Muscle of leg (tissue), 16 donors: ENCODE measurements at places on chromosomes 1 and 21. TPM values are rescaled to one million over a fixed set of nuclear protein-coding genes. Genes with fewer than 3 reads are reported as not detected.

SPRR2F gene
- polyA plus RNA-seq: not detected

- DNase-seq: no peak
These were observed 2.2 kb downstream of the VAMP4 start for GRCh38 chr1:171739656-171740055.

- peak; percentile 77 for DNase-seq
These were observed 102.3 kb downstream of the RPE65 start for GRCh38 chr1:68347415-68347814.

- DNase-seq: no peak
These were observed 76.8 kb downstream of the MAP3K7CL start for GRCh38 chr21:29207201-29207600.

NEK2 gene
- polyA plus RNA-seq: 7.0 TPM

DNA sequence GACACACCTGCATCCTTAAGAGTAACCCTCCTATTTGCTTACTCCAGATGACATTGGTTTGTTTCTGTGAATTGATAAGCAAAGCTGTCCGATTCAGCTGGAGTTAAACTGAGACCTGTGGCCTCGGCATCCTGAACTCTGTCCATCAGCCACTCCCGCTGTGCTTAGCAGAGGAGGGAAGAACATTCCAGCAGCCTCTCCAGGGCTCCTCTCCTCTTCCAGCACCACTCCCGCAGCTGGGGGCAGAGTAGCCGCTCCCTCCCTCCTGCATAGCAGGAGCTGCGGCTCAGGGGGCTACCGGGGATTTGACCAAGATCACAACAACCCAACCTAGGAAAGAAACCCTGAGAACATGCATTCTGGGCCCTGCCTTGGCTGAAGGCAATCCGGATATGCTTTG, 8.8 kb downstream of the LRRC38 start:
- no peak for DNase-seq

GRCh38 chr1:92968138-92969032, 7.1 kb upstream of the DIPK1A start:
- no peak for DNase-seq

DNA sequence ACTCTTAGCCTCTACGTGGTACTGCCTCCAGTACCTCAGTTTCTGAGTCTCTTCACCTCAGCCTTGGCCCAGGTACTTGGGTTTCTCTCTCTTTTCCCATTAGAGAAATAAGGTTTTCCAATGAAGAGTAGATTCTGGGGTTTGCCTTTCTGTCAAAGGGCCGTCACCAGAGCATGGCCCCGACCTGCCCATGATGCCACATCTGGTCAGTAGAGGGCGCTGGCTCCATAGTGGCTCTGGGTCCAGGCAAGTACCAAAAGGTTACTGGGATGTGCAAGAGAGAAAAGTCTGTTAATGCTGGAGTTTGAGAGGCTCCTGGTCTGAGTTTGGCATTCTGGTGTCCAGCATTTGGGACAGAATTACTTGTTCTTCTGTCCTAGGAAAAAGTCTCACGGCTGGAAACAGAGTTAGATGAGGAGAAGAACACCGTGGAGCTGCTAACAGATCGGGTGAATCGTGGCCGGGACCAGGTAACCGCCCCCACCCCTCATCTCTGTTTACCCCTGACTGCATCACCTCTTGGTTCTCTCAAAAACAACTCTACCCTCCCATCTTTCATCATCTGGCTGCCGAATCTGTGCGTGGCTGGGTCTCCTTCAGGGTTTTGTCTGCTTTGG, 5.3 kb upstream of the TUFT1 start:
- DNase-seq: peak; percentile 71

F5 gene
- 0.38 TPM for polyA plus RNA-seq

HCRTR1 gene
- polyA plus RNA-seq: 0.26 TPM

DNA sequence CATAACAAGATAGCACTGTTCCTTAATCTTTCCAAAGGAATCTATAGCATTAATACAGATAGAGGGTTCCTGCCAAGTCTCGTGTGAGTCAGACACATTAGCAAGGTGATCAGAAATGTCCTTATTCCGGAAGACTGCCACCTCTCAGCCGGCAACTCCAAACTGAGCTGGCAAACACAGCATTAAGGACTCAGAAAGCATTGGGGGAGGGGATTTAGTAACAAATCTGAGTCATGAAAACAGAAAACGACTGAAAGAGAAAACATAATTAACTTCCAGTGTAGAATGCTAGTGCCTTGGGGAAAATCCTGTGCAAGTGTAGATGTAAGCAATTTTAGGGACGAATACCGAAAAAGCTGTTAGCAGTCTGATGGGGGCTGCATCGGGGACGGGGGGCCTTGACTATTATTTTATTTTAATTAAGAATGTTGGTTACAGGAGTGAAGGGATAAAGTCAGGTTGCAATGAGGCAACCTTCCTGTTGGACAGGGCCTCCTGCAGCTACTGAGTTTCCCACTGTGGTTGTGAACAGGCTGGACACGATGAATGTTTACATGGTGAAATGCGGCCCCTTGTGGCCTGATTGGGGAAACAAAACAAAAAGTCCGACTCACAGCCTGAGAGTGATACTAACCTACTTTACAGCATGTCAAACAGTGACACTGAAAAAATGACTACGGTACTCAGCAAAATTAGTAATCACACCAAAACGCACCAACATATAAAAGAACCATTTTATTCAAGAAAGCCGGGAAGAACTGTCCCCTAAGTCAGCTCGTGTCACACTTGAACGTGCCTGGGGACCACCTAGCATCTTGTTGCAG, 20.7 kb downstream of the MIS18A start:
- peak; percentile 92 for DNase-seq

DNA sequence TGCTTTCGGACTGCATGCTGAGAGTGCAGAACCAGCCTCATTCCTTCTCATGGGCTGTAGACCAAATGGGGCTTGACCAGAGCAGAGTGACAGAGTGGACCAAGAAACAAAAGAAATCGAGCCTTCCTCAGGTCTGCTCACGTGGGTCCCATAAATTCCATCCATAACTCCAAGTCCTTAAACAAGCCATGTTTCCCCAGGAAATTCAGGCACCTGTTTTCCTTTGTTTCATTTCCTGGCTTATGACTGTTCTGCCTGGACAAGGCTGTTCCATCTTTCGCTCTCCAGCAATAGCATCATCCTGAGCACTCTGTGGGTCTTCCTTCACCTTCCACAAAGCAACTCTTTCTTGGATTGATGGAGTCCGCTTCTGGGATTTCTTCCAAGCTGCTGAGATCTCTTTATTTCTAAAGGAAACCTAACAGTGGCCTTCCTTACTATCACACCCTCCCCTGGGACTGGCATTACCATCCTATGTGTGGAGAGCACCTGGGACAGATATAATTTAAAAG, 63.9 kb downstream of the LAMC2 start:
- no peak for DNase-seq

CLCA2 gene
- not detected for polyA plus RNA-seq

GRCh38 chr21:40850071-40850470, 3.1 kb upstream of the DSCAM start:
- DNase-seq: no peak

- peak; percentile 49 for DNase-seq
These were observed 41.3 kb upstream of the ENAH start for GRCh38 chr1:225694151-225694603.

CA6 gene
- polyA plus RNA-seq: not detected

GRCh38 chr1:20411196-20411980, 74.6 kb downstream of the CAMK2N1 start:
- no peak for DNase-seq

TMEM269 gene
- 0.56 TPM for polyA plus RNA-seq
